Stimulated activated CD8-positive, alpha-beta memory T cell treated with anti-CD3 and anti-CD28 coated beads, Interleukin-4, amount 100 ng/mL, for 1 hour (primary cell): ENCODE measurements at places on chromosomes 3 and 15.

- DNase-seq = no peak
These were observed 58.5 kb downstream of the DPH6 start for GRCh38 chr15:35487417-35487816.

DNA sequence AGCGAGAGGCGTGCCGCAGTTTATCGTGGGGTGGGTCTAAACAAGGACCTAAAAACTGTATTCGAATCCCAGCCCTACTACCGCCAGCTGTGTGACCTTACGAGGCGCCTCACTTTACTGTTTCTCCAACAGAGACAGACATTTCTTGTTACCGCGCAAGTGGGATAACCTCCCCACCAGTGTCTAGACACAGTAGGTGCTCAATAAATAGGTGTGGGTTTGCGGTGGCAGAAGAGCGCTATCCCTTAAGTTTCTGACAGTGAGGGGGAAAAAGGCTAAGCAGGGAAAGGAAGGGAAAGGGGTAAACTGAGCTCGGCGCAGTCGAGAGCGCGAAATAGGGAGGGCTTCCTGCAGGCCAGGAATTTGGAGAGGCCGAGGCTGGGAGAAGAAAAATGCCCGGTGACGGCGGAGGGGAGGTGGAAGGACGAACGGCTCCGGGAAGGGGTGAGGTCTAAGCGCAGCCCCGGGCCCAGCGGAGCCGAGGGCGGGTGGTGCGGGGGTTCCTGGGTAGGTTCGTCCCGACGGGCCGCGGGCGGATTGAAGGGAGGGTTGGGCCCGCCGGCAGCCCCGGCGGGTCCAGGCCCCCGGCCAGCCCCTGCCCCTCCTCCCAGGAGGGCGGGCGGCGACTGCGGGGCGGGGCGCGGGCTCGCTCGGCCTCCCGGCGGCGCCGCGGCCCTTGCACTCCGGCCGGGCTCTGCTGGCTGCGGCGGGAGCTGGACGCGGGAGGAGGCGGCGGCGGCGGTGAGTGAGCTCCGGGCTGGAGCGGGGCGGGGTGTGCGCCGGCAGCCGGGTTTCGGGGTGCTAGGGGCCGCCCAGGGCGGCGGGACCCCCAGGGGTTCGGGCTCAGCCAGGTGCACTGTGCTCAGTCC is at the start of gene CGNL1:
Gene CGNL1, plus strand, starts transcription at position 679 of the 869 bp plus-strand sequence. CDS start 61,495 bp downstream, outside the sequence.
- DNase-seq = no peak

- no peak for DNase-seq
These were observed 366.0 kb downstream of the PTPRG start for GRCh38 chr3:61927332-61927731.

GRCh38 chr3:54915976-54916375 is 11.9 kb downstream of the LRTM1 start:
- no peak for DNase-seq

DNA sequence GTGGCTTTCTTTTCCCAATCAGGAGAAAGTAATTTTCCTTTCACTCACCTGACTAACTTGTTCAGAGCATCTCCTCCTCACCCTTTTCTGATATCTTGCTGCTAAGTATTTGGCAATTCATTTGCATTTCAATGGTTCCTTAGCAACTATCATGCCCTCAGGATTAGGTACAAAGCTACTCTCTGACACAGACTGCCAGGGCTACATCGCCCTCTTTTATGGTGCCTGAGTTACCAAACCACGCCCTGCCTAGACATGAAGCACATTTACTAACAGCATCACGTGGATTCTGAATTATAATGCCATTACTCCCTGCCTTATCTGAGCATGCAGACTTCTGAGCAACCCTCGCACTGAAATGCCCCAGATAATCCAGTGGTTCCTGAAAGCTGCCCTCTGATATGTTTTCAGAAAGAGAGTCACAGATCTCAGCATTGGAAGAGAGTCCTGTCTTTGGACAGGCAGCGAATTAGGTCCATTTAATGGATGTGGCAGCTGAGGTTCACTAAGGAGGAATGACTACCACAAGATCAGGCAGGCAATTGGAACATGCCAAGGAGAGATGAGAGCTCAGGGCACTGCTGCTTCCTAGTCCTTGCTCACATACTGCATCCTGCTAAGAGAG is 14.5 kb downstream of the EPHB1 start:
- no peak for DNase-seq

GRCh38 chr15:40150163-40150925 is 10.5 kb upstream of the BUB1B start:
- DNase-seq = no peak
